ENCODE measurements at places on chromosomes 1 and 21.

DNA sequence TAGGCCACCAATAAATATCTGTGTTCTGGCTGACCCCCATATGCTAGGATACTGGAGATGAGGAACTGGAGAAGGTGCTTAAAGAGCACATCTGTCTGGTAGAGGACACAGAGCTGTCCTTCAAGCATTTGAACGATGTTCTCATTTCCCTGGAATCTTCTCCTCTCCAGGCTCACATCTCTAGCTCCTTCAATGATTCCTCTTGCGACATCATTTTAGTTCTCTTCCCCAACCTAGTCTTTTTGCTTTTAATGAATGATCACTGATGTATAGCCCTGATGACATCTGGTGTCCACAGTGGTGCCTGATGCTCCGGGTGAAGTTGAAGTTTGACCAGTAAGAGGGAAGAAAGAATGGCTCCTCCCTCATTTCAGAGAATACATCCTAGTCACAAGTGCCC is 80.8 kb upstream of the UBE2U start:
- no peak for DNase-seq

DNA sequence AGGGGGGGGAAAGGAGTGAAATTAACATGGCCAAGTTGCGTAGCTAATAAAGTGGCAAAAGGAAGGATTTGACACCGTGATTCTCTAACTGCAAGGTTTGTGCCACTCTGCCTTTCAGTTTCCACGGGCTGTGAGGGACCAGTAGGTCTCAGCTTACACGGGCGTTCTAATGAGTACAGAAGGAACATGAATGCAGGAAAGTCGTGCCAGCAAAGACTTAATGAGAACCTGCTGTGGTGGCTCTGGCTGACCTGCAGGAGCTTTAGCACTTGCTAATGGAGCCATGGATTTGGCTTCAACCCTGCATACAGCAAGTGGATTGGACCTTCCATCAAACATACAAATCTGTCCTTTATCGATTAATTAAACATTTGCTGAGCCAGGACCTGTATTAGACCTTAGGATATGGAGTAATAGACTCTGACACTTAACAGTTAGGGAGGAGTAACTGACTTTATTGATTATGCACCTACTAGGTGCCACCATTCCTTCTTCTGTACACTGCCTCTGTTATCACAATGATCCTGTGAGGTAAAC is 15.1 kb upstream of the PITHD1 start:
- DNase-seq = no peak

DNA sequence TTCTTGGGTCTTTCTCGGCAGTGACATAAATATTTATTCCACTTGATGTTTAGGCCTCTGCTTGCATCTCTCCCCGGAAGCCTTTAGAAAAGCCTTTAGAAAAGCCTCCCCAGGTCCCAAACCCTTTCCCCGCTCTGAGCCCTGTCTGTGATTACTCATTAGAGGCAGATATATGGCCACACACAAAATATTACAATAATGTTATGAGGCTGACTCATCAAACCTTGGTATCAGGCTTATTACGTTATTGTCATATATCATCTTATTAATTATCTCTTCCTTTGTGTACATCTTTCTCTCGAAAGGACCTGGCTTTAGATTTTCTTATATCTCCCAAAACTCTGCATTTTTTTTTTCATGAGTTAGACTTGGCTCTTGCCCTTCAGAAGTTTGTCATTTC is 69.5 kb downstream of the FGGY start:
- DNase-seq = no peak

- no peak for DNase-seq
These were observed 29.1 kb downstream of the GPA33 start for GRCh38 chr1:167061073-167061464.

- no peak for DNase-seq
These were observed 20.3 kb downstream of the SUSD4 start for GRCh38 chr1:223343692-223344091.

- DNase-seq = no peak
These were observed 10.6 kb downstream of the PADI1 start for GRCh38 chr1:17215545-17215890.

DNA sequence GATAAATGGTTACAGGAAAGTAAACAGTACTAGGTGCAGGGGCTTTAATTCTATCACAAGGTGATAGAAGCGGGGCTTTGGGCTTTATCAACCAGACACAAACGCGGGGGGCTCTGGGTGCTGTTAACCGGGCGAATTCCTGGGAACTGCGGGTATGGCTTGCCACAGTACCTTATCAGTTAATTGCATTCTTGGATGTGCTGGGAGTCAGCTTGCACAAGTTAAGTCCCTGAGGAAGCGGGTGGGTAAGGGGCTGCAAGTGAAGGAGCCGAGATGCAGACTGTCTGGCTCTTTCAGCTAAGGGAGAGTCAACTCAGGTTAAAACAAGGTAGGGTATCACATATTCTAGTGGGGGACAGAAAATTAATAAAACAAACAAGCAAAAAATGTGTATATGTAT is 661 bp downstream of the GBP4 start:
- DNase-seq = no peak

GRCh38 chr1:203410182-203410900 is 59.4 kb upstream of the FMOD start:
- no peak for DNase-seq

GRCh38 chr1:96804648-96805047 is 83.1 kb downstream of the PTBP2 start:
- DNase-seq = no peak

- no peak for DNase-seq
These were observed 42.6 kb downstream of the OPTC start for GRCh38 chr1:203536575-203536974.

DNA sequence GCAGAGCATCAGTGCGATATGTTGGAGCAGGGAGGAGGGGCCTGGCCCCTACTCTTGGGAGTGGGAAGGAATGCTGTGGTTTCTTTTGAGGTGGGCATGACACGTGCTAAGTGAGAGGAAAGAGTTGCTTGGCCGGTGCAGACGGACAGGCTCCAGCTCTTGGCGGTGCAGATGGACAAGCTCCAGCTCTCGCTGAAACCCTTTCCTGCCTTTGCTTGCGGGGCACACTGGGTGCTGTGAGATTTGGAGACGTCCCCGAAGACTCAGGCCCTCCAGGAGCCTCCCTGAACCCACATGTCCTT is 15.9 kb downstream of the PDXK start:
- no peak for DNase-seq

- DNase-seq = peak; percentile 71
These were observed 15.2 kb upstream of the GPR153 start for GRCh38 chr1:6275826-6276782.

DNA sequence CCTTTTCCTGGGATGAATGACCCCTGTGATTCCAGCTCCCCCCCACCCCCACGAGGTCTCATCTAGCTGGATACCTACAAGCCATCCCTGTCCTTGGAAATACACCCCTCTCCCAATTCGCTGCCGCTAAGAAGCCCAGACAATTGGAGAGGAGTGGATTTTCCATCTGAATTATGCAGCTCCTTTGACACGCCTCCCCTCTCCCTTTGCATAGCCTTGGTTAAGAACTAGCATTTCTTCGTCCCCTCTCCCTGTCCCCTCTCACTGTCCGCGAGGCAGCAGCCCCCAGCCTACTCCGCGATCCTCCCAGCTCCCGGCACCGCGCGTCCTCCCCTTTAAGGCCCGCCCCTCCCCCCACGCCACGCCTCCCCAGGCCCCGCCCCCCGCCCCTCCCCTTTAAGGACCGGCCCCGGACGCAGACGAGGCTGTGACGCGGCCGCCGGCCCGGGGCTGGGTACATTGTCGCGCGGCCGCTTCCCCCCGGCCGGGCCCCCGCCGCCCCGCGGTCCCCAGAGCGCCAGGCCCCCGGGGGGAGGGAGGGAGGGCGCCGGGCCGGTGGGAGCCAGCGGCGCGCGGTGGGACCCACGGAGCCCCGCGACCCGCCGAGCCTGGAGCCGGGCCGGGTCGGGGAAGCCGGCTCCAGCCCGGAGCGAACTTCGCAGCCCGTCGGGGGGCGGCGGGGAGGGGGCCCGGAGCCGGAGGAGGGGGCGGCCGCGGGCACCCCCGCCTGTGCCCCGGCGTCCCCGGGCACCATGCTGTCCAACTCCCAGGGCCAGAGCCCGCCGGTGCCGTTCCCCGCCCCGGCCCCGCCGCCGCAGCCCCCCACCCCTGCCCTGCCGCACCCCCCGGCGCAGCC is at the start of gene MAPKAPK2:
TSS of gene MAPKAPK2 (plus strand) at position 428 of the 856 bp plus-strand sequence. CDS start at position 753, 325 bp downstream.
- no peak for DNase-seq

GRCh38 chr1:241156231-241156965 is 200.6 kb downstream of the RGS7 start:
- no peak for DNase-seq

GRCh38 chr21:32844076-32844475 is 72.5 kb upstream of the PAXBP1 start:
- no peak for DNase-seq

GRCh38 chr21:33261635-33262034 is 4.5 kb upstream of the IL10RB start:
- no peak for DNase-seq

DNA sequence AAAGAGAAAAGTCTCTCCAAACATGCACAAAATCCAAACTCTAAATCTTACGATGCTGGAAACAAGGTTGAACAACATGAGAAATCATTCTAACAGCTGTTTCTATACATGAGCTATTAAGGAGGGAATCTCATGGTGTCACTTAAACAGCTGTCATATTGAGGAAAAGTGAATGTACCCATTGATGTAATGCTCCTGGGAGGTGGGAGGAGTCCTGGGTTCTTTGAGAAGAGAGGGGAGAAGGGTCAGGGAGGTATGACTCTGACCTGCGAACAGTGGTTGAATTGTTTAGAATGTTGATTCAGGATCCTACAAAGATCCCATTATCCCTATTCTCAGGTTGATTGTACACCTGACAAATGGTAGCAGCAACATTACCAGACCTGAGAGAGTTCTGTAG is 49.3 kb downstream of the ZC3H11B start:
- DNase-seq = no peak

DNA sequence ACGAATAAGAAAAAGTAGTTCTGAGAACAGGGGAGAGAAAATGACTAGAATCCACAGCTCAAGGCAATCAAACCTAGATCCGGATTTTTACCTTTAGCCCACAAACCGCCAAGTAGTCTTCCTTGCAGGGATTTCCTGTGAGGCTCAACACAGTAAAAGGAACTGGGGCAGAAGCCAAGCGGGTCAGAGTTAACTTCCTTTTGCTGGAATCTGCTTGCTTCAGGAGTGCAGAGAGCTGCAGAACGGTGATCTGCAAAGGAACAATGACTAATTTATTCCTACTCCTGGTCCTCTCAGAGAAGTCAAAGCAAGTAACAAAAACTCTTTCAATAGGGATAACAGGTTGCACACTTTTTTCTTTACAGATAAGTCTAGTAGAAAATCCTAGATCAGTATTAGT is 53.4 kb downstream of the UBR4 start:
- DNase-seq = no peak

- no peak for DNase-seq
These were observed 69.5 kb upstream of the CLDN14 start for GRCh38 chr21:36549470-36549869.

Measured in left renal cortex interstitium (tissue), 4 donors.